Activated T-cell treated with anti-CD3 and anti-CD28 coated beads, Interleukin-2, amount 50 U/mL, for 72 hours (primary cell): ENCODE measurements at places on chromosomes 1 and 21. TPM values are rescaled to one million over a fixed set of nuclear protein-coding genes. Genes with fewer than 3 reads are reported as not detected.
A peak's percentile ranks its signal among the peaks of the same experiment; 100 is the strongest.

- H3K27ac ChIP-seq, result no peak overlapping the region
- no peaks in the 10 kb centered on the region for H3K27me3 ChIP-seq
- H3K36me3 ChIP-seq, result peaks cover 1% of the 10 kb centered on the region
Measured at GRCh38 chr1:78142736-78143135, 97.0 kb downstream of the GIPC2 start.

GRCh38 chr1:35565742-35566133, 7.4 kb upstream of the TFAP2E start:
- no peak overlapping the region for H3K4me3 ChIP-seq
- peaks cover 5% of the 10 kb centered on the region for H3K27me3 ChIP-seq
- no peaks in the 10 kb centered on the region for H3K36me3 ChIP-seq
- no peak overlapping the region for H3K27ac ChIP-seq
- peaks cover 30% of the 10 kb centered on the region for H3K4me1 ChIP-seq

- no peaks in the 10 kb centered on the region for H3K36me3 ChIP-seq
- H3K27me3 ChIP-seq, result peaks cover 22% of the 10 kb centered on the region
- H3K27ac ChIP-seq, result no peak overlapping the region
- no peak for DNase-seq
Measured at GRCh38 chr1:64163970-64164369, 39.5 kb upstream of the UBE2U start.

DNA sequence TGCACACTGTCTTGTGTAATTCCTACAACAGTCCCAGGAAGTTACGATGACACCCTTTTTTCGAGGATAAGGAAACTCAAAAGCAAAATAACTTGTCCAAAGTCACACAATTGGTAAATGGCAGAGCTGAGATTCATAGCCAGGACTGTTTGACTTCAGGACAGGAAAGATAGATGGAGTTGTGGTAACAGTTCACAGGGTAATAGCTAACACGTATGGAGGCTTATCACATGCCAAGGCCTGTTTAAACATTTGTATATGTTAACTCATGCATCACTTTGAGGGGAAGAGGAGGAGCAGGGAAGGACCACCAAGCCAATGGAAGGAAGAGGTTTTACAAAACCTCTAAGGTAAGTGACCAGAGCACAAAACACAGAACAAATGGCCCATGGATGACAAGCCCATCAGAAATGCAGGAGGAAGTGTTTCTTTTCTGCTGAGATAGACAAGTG, 2.8 kb downstream of the DHCR24 start:
- H3K4me1 ChIP-seq, result peaks cover 41% of the 10 kb centered on the region
- no peak for DNase-seq
- H3K36me3 ChIP-seq, result peaks cover 6% of the 10 kb centered on the region
- no peak overlapping the region for H3K4me3 ChIP-seq
- no peak overlapping the region for H3K27ac ChIP-seq
- peaks cover 11% of the 10 kb centered on the region for H3K27me3 ChIP-seq

DNA sequence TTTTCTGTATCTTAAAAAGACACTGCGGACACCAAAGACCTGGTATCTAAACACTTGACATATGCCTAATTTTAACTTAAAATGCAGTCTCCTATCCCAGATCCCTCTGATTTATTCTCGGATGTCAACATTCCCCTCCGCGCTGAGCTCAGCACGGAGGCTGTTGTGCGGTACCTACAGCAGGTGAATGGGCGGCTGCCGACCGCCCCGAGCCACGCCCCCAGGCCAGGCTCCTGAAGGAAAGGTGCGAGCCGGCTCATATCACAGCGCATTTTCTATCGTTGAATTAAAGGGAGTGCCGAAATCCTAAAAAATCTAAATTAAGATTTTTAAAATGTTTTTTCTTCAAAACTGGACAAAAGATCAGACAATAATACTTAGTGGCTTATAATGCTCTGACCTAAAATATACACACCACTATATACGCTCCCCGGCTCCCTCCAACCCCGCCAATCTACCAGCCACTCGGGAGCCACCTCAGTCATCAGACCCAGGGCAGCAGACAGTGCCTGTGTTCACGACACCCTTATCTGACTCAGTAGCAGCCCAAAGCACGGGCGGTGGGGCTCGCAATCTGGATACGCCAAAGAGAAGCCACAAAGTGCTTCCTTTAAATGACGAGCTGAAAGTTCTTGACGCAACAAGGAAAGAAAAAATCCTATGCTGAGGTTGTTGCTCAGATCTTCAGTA, 4.1 kb downstream of the WRAP73 start:
- H3K4me1 ChIP-seq, result peaks cover 13% of the 10 kb centered on the region
- H3K27me3 ChIP-seq, result no peaks in the 10 kb centered on the region
- no peak overlapping the region for H3K27ac ChIP-seq
- H3K36me3 ChIP-seq, result peaks cover 2% of the 10 kb centered on the region
- no peak for DNase-seq
- no peak overlapping the region for H3K4me3 ChIP-seq

OXCT2 gene
- 2.9 TPM for total RNA-seq

LENEP gene
- total RNA-seq, result 0.65 TPM

ERICH3 gene
- not detected for total RNA-seq

- no peaks in the 10 kb centered on the region for H3K36me3 ChIP-seq
- peak; percentile 62 for DNase-seq
- H3K4me3 ChIP-seq, result peak overlapping the region; percentile 43
- peak overlapping the region; percentile 21 for H3K27ac ChIP-seq
- H3K4me1 ChIP-seq, result peaks cover 79% of the 10 kb centered on the region
- H3K27me3 ChIP-seq, result no peaks in the 10 kb centered on the region
Measured at GRCh38 chr1:66271216-66271903, 262.6 kb upstream of the SGIP1 start.

GRCh38 chr21:26225046-26225445, 54.5 kb upstream of the APP start:
- H3K4me1 ChIP-seq, result no peaks in the 10 kb centered on the region
- H3K36me3 ChIP-seq, result no peaks in the 10 kb centered on the region
- H3K4me3 ChIP-seq, result no peak overlapping the region
- DNase-seq, result no peak
- H3K27ac ChIP-seq, result no peak overlapping the region

GRCh38 chr1:226979115-226979516, 39.0 kb downstream of the COQ8A start:
- H3K4me3 ChIP-seq, result no peak overlapping the region
- peaks cover 4% of the 10 kb centered on the region for H3K36me3 ChIP-seq
- no peaks in the 10 kb centered on the region for H3K27me3 ChIP-seq
- DNase-seq, result no peak

DNA sequence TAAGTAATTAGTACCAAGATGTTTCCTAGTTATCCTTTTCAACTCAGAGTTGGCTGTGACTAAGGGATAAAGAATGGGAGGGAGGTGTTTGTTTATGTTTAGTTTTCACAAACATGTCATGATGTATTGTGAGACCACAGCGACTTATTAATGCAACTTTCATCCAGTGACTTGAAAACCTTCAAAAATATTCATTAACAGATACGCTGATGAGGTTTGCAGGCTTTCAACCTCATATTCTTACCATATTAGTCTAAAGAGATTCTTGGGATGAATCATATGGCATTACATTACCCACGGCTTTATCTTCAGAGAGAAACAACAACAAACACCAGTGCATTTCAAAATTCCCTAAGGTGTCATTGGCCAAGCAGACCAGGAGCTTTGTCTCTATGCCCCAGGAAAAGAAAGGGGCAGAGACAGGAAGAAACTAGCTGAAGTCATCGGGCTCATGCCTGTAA, 36.4 kb downstream of the PALMD start:
- no peaks in the 10 kb centered on the region for H3K36me3 ChIP-seq
- peaks cover 14% of the 10 kb centered on the region for H3K27me3 ChIP-seq
- no peak overlapping the region for H3K4me3 ChIP-seq
- no peak overlapping the region for H3K27ac ChIP-seq

SPRR1B gene
- total RNA-seq, result not detected

- no peak overlapping the region for H3K4me3 ChIP-seq
- no peaks in the 10 kb centered on the region for H3K27me3 ChIP-seq
- DNase-seq, result no peak
- no peaks in the 10 kb centered on the region for H3K4me1 ChIP-seq
- H3K27ac ChIP-seq, result no peak overlapping the region
Measured at GRCh38 chr1:197312163-197312562, 44.1 kb downstream of the CRB1 start.

CIART gene
- 1.6 TPM for total RNA-seq

DNA sequence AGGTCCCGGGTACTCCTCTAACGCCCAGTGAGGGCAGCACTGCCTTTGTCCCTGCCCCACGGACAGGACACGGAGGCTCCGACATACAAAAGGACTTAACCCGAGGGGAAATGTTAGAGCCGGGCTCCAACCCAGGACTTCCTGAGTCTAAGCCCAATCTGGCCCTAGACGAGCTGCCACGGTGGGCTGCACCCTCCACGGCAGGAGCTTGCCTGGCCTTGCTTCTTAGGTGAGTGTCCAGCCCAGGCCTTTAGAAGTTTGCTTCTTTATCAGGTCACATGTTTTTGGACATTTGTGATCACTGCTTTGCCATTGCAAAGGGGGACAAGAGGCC, 11.0 kb upstream of the TMEM200B start:
- no peaks in the 10 kb centered on the region for H3K36me3 ChIP-seq
- H3K4me1 ChIP-seq, result no peaks in the 10 kb centered on the region
- no peak overlapping the region for H3K4me3 ChIP-seq
- H3K27ac ChIP-seq, result no peak overlapping the region
- DNase-seq, result no peak

- peaks cover 7% of the 10 kb centered on the region for H3K4me1 ChIP-seq
- no peaks in the 10 kb centered on the region for H3K36me3 ChIP-seq
- H3K27me3 ChIP-seq, result peaks cover 34% of the 10 kb centered on the region
- no peak for DNase-seq
Measured at GRCh38 chr1:38571726-38572125, 287.8 kb downstream of the RRAGC start.

GRCh38 chr1:8303141-8303540, 14.8 kb upstream of the SLC45A1 start:
- H3K27me3 ChIP-seq, result peaks cover 12% of the 10 kb centered on the region
- DNase-seq, result no peak

MMEL1 gene
- 1.5 TPM for total RNA-seq

GRCh38 chr1:227124473-227124872, 184.4 kb downstream of the COQ8A start:
- H3K27ac ChIP-seq, result no peak overlapping the region
- DNase-seq, result no peak
- H3K4me3 ChIP-seq, result no peak overlapping the region
- no peaks in the 10 kb centered on the region for H3K36me3 ChIP-seq
- H3K27me3 ChIP-seq, result no peaks in the 10 kb centered on the region

ZNF697 gene
- 0.26 TPM for total RNA-seq
